ENCODE measurements at places on chromosomes 7 and 10.

DNA sequence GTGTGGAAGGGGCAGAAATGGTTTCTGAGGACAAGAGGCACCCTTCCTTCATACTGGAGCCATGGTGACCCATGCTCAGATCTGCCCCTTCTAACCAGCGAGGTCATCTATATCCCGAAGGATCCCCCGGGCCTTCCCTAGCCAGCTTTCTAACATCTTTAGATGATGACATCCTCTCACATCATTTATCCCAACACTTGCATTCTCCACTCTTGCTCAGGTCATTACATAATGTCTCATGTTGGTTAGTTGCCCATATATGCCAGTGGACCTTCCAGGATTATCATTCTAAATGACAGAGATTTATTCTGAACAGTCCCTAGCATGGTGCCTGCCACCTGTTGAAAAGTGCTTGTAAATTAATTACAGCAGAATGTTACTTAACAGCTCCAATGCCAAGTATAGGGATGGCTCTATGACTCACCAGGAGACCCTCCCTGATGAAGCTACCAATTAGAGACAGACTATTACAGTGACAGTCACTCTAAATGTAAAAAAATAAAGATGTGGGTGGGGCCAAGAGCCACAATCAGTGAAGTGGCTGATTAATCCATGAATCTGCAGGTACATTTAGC lies 22.6 kb upstream of the ABLIM1 start:
- no peak for DNase-seq

GRCh38 chr10:57786331-57786730 lies 481.4 kb downstream of the IPMK start:
- DNase-seq: no peak

DNA sequence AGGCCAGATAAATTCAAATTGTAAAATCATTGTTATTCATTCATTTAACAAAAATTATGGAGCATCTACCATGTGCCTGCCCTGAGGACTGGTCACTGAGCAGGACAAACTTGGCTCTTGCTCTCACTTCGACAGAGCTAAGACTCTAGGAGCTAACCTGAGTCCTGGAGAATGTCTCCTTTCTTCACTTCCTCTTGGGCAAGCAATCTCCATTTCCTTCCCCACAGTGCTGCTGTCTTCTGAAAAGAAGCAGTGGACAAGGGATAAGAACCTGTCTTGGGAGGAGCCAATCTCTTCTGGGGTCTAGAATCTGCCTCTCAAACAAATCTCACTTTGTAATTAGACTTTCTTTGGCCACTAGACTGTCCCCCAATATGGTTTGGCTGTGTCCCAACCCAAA lies 76.2 kb upstream of the PLXNA4 start:
- no peak for DNase-seq

GRCh38 chr10:128130051-128130450 lies 3.8 kb upstream of the MKI67 start:
- no peak for DNase-seq

DNA sequence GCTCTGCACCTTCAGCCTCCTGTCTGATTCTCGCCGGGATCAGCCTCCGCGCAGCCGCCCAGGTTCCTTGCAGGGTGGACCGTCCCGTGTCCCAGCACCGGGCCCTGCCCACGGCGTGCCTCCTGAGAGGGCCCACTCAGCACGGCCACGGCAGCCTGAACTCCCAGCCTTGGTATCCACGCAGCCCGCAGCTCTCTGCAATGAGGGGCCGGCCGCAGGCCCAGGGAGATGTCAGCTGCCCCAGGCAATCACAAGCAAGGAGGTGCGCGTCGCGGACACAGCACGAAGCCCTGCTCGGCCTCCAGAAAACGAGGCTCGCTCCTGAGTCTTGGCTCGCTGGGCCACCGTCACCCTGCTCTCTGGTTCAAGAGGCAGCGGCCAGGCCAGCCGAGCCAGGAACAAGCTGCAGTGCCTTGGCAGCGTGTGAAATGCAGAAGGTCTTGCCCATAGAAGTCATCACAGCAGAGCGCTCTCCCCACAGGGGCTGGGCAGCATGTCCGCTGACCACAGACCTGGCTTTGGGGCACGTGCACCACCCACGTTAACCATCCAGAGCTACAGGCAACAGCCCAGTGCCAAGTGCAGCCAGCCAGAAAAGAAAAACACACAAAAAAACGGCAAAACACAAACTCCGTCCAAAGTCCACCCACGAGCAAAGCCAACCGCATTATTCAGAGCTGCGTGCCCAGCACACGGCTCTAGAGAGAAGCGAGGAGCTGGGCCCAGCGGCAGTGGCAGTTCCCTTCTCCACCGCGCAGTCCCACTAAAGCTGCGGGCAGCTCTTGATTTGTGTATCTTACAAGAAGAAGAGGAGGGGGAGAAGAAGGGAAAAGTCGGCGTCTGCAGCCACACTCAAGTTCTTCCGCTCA lies 13.9 kb downstream of the GPER1 start:
- no peak for DNase-seq

DNA sequence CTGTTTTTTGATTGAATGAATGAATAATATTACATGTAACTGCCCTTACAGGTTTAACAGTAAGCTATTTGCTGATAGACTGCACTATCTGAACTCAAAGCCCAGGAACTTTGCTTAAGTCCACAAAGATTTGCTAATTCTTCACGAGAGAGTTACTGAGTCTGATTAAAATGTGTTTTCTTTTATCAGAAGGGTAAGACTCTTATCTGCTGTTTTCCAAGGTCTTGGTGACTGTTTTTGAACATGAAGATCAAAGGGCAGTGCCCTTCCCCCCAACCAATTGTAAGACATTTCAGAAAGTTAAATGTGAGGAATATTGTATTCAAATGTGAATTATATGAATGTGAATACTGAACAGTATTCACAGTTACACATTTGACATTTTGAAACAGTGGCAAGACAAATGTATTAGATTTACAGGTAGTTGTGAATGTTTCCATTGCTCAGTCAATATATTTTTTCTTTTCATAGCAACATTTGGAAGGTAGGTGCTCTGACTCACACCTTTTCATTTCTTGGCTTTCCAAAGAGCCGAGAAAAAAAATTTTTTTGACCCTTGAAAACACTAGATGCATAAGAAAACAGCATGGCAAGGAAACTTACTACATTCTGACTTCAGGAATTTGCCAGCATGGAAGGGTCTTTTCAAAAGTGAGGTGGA lies 62.7 kb downstream of the DKK1 start:
- no peak for DNase-seq

DNA sequence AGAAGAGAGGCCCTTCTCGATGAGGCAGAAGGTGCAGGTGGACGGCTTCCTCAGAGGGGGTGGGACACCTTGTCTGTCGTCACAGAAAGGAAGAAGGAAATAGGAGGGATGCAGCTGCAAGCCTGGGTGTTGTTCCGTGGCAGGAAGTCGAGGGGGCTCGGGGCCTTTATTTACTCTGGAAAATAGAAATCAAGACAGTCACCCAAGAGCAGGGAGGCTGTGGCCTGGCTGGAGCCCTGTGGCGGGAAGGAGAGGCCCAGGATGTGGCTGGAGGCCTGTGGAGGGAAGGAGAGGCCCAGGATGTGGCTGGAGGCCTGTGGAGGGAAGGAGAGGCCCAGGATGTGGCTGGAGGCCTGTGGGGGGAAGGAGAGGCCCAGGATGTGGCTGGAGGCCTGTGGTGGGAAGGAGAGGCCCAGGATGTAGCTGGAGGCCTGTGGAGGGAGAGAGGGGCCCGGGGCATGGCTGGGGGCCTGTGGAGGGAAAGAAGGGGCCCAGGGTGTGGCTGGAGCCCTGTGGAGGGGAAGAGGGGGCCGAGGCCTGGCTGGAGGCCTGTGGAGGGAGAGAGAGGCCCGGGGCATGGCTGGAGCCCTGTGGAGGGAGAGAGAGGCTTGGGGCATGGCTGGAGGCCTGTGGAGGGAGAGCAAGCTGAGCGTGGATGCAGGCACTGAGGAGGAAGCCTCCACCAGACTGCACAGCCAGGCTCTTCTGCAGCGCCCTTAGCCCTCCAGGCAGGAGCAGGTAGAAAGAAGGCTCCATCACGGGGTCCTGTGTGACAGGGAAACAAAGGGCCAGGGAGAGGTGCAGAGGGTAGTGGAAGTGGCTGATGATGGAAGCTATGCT lies 97.3 kb upstream of the SFMBT2 start:
- DNase-seq: no peak

GRCh38 chr7:73509463-73509862 lies 12.6 kb downstream of the BAZ1B start:
- DNase-seq: no peak

GRCh38 chr10:24465124-24465874 lies 256.4 kb downstream of the KIAA1217 start:
- no peak for DNase-seq

DNA sequence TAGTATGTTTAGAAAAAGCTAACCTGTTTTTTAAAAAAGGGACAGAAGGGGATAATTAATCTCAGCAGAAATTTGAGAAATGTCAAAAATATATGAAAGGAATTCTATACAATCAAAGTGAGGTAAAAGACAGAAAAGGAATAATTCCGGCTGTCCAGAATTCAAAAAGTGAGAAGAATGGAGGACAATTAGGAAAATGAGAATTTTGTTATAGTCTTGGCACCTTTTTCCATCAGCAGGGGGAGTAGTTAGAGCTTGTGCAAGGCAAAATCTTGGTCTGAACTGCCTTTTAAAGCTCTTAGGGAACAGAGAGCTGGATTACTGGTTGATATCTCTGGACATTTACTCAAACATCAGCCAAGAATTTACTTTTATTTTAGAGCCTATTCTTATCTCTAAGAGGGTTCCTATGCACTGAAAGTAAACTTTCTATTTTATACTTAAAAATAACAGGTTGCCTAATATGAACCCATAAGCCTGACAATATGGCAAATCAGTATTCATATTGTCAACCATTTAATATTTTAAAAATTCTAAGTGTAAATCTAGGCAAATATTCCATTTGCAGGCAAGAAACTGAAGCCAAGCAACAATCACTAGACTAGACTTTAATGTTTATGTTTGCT lies 185.6 kb downstream of the ANK3 start:
- no peak for DNase-seq

GRCh38 chr7:136528329-136528728 lies 340.1 kb upstream of the CHRM2 start:
- no peak for DNase-seq

GRCh38 chr10:131032329-131033165 lies 279.0 kb downstream of the TCERG1L start:
- no peak for DNase-seq

DNA sequence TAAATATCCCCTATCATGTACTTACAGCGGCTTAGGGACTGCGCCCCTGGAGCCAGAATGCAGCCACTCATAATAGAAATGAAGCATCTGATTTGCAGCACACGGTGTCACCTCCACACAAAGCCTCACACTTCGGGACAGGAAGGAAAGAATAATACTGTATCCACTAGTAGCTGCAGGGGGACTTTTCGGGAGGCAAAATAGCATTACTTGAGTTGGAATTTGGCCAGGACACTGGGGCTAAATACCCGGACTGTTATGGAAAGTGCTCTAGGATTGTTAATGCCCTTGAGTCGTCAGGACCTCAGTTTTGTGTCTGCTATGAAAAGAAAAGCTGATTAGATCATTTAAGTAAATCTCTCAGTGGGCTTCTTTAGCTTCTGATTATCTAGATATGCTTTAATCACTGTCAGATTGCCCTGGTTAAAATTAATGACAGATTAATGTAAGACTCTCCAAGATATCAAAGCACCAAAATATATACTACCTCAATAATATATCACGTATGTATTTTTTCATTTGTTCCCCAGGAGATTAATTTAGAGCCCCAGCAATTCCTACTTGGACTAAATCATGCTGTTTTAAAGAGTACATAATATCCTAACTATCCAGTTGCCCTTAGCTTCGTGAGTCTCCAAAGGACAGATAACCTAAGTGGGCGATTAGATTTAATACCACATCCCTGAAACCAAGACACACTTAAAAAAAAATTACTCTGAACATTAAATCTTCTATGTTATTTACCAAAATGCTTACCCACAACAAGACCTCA lies 173.0 kb upstream of the NEBL start:
- no peak for DNase-seq

- DNase-seq: no peak
Measured at GRCh38 chr7:17099083-17099973, 199.1 kb upstream of the AHR start.

- no peak for DNase-seq
Measured at GRCh38 chr10:132453470-132453861, 56.5 kb downstream of the PWWP2B start.

DNA sequence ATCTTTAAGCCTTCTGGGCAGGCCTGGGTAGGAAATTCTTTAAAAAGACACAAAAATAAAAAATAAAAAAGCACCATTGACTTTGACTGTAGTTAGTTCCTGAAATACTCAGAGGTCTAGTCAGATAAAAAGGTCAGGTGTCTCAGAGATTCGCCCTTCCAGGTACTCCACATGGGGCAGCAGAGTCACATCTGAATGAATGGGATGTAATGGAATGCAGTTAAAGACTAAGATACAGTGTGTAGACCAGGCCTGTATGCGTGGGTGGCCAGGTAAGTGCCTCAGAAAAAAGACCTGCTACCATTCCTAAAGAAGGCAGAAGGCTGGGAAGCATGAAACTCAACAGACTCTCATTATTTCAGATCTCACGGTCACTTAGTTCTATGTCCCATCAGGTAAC lies 68.6 kb upstream of the SEM1 start:
- DNase-seq: no peak

DNA sequence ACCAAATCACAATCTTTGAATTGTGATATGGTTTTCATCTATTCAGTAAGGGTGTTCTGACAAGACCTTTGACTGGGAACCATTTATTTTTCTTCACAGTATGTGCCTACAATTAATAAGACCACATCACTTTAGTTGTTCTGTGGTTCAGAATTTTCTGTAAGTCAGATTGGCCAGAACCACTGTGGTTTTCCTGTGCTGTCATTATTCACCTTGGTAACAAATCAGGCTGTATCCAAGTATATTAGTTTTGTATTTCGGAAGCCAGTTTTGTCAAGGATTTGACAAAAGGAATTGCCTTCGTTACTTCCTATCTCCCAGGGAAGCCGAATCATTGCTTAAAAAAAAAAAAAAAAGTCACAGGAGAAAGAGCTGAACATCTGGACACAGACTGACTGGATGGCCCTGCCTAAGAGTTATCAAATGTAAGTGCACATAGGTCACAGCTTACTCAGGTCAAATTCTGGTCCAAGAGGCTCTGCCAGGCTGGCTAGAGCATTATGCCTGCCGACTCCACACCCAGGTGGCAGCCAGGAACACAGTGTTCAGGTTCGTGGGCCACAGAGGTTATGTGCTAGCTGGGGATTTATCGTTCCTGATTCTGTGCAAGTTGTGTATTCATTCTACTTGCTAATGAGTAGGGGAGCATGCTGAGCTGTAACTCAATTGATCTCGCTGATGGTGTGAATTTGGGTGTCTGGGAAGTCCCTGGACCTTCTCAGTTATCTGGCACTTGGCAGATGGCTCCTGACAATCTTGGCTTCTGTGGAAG lies 175.3 kb downstream of the JAZF1 start:
- DNase-seq: no peak

DNA sequence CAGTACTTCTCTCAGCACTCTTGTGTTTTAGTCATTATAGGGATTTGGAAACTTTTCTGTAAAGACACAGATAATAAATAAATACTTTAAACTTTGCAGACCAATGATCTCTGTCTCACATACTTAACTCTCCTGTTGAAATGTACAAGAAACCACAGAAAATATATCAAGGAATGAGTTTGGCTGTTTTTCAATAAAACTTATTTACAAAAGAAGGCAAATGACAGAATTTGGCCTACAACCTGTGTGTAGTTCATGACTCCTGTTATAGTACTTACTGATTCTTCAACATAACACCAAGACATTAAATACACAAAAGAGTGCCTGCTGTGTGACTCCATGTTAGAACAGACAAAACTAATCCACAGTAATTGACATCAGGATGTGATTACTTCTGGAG lies 510.0 kb upstream of the PHF14 start:
- DNase-seq: no peak

- DNase-seq: no peak
Measured at GRCh38 chr7:158018098-158018762, 569.4 kb downstream of the PTPRN2 start.
